ENCODE measurements at places on chromosomes 11 and 22. TPM values are rescaled to one million over a fixed set of nuclear protein-coding genes. Genes with fewer than 3 reads are reported as not detected.

Gene PRG2
- not detected for total RNA-seq

Gene TMEM121B
- not detected for total RNA-seq

Gene PAK1
- 28.0 TPM for total RNA-seq

GRCh38 chr22:44448271-44448830 is 49.7 kb downstream of the RTL6 start:
- DNase-seq = no peak

DNA sequence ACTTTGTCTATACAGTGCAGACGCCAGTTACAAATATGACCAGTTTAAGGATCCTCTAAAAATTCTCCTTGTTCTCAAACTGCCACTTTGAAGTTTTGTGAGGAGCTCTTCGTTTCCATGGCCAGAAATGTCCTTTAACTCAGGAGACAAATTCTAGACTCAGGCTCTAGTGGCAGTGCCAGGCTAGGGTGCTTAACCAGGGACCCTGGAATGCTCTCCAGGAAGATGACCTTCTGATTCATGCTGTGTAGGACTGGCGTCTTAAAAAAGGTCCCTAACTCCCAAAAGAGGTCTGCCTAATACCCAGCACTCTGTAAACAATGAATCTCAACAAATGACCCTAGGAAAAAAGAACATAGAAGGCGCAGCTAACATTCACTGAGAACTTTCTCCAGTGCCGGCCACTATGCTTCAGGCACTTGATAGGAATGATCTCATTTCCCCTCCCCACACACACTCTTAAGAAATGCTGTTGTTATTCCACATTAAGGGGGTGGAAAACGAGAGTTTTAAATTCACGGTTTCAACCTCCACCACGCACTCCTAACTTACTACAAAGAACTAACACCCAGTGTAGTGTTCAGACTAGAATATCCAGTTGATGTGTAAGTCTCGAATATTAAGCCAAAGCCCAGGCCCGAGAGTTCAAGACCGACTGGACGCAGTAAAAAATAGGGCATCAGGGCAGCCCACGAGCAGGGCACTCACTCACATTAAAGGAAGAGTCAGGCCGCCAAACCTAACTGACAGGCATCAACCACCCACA is 747 bp downstream of the NXF1 start:
- DNase-seq = no peak

DNA sequence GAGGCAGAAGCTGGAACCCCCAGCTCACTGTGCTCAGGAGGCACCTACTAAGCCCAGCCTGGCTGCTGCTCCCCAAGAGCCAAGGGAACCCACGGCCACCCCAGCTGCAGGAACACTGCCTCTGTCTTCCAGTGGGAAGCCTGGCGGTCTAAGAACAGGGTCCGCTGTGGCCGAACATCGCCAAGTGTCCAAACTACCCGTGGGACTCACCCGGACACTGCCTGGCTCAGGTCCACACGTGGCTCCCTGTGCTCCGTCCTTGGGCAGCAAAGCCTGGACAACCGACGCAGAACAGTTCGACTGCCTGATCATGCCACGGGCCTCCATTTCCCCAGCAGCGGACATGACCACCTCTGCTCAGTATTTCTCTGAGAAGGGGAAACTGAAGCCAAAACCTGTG is 747.0 kb downstream of the BRD1 start:
- no peak for DNase-seq

DNA sequence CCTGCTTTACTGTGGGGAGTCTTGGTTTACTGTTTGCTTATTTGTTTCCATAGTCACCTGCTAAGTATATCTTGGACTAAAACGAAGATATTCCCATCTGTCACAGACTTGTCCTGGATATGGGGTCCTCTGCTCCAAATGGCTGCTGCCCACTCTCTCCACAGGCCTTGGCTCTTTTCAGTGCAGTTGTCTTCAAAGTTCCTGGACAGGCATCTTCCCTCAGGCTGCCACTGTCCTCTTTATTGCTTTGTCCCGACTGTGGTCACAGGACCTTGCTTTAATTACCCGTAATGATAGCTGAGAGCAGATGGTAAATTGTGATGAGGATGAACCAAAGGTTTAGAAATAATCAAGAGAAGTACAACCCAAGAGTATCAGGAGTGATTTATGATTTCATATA is 713.9 kb upstream of the CCDC179 start:
- no peak for DNase-seq

DNA sequence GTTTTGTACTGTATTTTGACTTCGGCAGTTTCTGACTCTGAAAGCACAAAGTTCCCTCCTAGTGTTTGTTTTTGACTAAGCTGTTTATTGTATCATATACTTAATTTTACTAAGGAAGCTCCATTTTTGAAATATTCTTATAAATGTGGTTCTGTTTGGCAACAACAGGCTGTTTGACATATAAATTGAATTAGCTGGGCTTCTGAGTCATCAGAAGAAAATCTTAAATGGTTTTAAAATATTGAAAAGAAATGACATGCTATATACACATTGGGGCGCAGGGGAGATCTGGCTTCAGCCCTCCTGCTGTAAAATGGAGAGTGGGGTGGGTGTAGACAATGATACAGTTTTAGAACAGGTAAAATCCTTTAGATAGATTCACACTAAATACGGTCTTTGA is 38.6 kb downstream of the SHISA8 start:
- DNase-seq = no peak

GRCh38 chr22:44538518-44539315 is 40.7 kb upstream of the RTL6 start:
- DNase-seq = no peak

- DNase-seq = no peak
Observed at GRCh38 chr11:102134597-102134996, 24.4 kb downstream of the YAP1 start.

DNA sequence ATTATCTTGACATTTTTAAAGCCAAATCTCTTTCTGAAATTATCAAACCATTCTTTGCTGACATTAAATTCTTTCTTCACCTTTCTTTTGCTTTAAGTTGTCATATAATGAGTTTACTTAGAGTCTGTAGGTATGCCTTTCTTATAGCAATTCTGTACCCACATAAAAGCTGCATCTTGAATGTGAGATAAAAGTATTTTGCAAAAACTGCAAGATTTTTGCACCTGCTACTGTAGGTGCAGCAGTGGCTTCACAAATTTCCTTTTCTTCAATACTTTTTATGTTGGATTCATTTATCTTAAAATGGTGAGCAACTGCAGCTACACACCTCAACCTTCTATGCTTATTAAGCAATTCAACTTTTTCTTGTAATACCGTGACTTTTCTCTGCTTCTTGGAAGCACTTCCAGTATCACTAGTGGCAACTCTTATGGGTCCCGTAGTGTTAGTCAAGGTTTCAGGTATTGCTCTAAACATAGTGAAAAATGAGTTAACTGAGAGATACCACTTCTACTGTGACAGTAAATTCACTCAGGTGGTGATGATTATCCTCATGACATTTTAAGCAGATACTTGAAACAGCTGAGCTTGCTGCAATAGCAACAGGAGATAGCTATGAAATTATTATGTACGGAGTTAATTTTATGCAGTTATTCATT is 18.8 kb downstream of the ZFP91 start:
- DNase-seq = no peak

GRCh38 chr11:111305876-111306275 is 7.5 kb downstream of the POU2AF3 start:
- DNase-seq = no peak

DNA sequence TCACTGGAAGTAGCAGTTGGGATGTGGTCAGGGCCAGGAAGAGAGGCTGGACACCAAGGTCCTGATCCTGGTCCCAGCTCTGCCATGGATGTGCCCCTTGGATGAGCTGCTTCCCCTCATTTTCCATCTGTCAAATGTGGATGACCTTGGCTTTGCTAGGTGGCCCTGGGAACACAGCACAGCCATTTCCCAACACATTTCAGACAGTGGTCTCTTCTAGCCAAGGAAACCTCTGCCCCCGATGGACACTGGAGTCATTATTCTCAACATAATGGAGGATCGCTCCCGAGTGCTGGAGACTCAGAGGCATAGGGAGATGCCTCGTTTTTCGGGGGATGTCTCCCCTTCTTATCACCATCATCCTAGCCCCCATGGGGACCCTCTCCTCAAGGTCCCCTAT is 13.6 kb upstream of the MPPED1 start:
- no peak for DNase-seq

DNA sequence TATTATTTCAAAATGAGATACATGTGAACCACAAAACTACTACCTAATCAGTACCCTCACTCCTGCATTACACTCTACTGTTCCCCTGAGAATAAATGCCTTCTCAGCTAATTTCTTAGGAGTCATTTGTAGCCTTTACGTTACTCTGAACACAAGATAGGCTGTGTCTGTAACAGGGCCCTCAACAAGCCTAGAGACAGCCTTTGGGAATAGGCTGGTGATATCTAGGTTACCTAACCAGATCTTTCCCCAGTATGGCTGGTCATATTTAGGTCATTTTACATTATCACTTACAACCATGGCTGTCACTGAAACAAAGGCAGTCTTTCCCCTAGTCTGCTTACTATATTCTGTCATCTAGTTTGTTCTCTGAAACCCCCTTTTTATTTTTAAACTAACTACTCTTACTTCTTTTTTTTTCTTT is 14.2 kb downstream of the ATM start:
- DNase-seq = no peak

DNA sequence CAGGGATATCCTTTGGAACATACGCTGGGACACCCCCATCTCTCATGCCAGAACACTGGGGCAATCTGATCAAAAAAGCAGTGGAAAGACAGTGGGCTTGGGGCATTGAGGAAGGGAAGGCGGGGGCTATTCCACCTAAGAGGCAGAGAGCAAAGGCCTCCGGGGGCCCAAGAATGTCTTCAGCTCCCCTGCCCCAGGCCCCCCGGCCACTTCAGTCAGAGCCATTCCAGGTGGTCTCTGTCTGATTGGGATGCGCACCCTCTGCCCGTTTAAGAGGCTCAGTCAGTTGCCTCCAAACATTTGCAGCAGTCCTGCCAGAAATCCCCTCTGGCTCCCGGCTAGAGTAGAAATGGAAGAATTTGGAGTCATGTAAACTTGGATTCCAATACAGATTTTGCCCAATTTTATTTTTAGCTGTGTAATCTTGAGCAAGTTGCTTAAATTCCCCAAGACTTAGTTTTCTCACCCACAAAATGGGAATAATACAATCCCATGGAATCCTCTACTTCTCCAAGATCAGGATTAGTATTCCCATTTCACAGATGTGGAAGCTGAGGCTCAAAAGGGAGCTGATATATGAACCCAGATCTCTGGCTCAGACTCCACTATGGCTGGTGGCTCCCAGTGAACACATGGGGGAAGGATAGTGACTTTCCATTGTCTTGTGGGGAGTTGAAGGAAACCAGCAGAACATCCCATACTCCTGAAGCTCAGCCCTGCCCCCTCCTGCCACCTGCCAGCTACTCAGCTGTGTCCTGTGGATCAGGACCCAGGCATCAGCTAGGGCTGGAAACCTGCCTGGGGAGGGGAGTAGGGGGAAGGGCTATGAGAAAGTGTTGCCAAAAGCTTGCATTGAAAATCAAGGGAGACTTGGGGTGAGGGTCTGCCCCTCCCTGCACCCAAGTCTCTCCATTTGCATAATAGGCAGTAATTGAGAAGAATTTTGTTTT is 6.1 kb upstream of the WNT11 start:
- no peak for DNase-seq

DNA sequence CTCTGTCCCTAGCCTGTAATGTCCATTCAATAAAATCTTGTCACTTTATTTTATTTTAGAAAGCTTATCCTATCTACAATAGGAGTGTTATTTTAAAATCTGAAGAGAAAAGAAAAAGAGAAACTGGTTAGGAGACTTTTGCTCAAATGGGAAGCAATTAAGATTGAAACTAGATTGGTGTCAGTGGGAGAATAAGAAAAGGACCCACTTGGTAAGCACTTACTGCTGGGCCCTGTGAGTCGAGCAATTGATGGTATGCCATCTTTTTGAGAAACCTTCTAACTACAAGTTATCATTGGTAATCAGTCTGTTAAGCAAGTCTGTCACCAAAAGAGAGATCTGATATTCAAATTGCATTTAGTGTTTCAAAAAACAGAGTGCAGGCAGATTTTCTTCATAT is 258.4 kb downstream of the GRM5 start:
- no peak for DNase-seq

GRCh38 chr11:68142028-68142412 is 20.8 kb upstream of the CHKA start:
- no peak for DNase-seq

DNA sequence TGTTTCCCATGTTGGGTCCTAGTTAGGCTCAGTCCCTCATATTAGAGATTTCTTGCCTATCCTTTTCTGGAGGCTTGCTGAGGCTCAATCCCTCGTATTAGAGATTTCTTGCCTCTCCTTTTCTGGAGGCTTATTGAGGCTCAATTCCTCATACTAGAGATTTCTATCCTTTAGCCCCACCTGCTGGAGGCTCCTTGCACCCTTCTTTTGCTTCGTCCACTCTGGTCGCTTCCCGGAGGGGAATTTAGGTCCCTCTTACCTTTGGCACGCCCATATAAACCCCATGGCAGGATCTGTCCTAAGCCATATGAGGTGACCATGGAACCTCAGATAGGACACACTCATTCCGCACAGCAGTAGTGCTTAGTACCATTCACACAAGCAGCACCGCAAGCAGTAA is 15.9 kb downstream of the CYP2D6 start:
- no peak for DNase-seq

- no peak for DNase-seq
Observed at GRCh38 chr11:12540913-12541582, 133.2 kb upstream of the TEAD1 start.

DNA sequence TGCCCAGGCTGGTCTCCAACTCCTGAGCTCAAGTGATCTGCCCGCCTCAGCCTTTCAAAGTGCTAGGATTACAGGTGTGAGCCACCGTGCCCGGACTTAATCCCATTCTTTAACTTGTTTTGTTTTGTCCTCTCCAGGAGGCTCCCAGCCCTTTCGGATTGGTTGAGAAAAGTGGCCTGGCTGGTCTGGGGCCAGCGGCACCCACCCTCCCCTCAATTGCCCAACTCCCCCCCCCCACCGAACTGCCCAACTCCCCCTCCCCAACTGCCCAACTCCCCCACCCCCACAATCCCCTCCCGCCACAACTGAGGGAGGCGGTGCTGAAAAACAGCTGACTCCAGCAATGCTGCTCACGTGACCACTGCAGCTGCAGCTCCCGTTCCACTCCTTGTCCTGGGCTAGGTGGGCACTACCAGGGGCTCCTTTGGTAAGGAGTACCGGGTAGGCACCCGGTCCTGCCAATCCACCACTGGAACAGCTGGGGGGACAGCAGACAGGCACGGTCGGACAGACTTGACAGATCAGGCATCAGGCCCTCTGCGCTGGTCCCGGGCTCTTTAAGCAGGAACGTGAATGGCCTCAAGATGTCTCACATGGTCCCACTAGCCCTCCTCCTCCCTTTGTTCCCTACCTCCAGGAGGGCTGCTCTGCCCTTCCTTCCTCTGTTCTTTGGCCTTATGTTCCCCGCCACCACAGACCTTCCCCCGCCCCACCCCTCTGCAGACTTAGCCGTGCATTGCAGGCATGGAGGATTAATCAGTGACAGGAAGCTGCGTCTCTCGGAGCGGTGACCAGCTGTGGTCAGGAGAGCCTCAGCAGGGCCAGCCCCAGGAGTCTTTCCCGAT is at the start of gene TCN2:
TSS of gene TCN2 (plus strand) at position 720 of the 845 bp plus-strand sequence. CDS start 158 bp downstream, outside the sequence.
- peak; percentile 13 for DNase-seq

- no peak for DNase-seq
Observed at GRCh38 chr11:121478226-121478894, 25.6 kb upstream of the SORL1-AS1 start.

- DNase-seq = no peak
Observed at GRCh38 chr11:105211806-105212554, 72.4 kb upstream of the CARD18 start.

Measured in T-cell (primary cell).